A549 treated with Hydrocortisone at 1 μM for 4 hours (cell line): ENCODE measurements at places on chromosomes 7 and 10. TPM values are rescaled to one million over a fixed set of nuclear protein-coding genes. Genes with fewer than 3 reads are reported as not detected.

The KLLN gene
- 0.43 to 0.80 TPM (median 0.56 TPM) in 5 replicates for total RNA-seq

The HMX3 gene
- 0.08 to 0.13 TPM in 2 of 5 replicates, not detected in the others for total RNA-seq

The SEMA3C gene
- 45.2 to 85.7 TPM (median 75.5 TPM) in 5 replicates for total RNA-seq

The MRLN gene
- total RNA-seq: not detected in 5 replicates

The HOXA7 gene
- 4.2 to 5.2 TPM (median 4.8 TPM) in 5 replicates for total RNA-seq

The VIPR2 gene
- 0.02 to 0.06 TPM (median 0.04 TPM) in 4 of 5 replicates, not detected in the other for total RNA-seq

The ABCB8 gene
- 40.2 to 49.4 TPM (median 46.1 TPM) in 5 replicates for total RNA-seq

The GPRIN2 gene
- total RNA-seq: 27.8 to 43.2 TPM (median 36.3 TPM) in 5 replicates

The TAS2R4 gene
- total RNA-seq: 0.06 to 0.18 TPM (median 0.10 TPM) in 5 replicates

The GNAT3 gene
- not detected in 5 replicates for total RNA-seq

The LRRC17 gene
- total RNA-seq: 0.12 TPM in 1 of 5 replicates, not detected in the others

The ATAD1 gene
- total RNA-seq: 34.3 to 56.6 TPM (median 43.6 TPM) in 5 replicates

The STOX1 gene
- 0.53 to 0.82 TPM (median 0.70 TPM) in 5 replicates for total RNA-seq

The SPDYE6 gene
- not detected in 5 replicates for total RNA-seq

The ZNF853 gene
- total RNA-seq: 1.7 to 2.7 TPM (median 2.4 TPM) in 5 replicates

The MSMB gene
- total RNA-seq: 0.29 to 0.42 TPM (median 0.31 TPM) in 3 of 5 replicates, not detected in the others

The NRBF2 gene
- 19.1 to 23.6 TPM (median 20.6 TPM) in 5 replicates for total RNA-seq

The SEPTIN14 gene
- not detected in 5 replicates for total RNA-seq

The WDR37 gene
- 7.9 to 9.1 TPM (median 8.4 TPM) in 5 replicates for total RNA-seq

The MKI67 gene
- 57.6 to 86.2 TPM (median 60.4 TPM) in 5 replicates for total RNA-seq

The SLC13A1 gene
- not detected in 5 replicates for total RNA-seq

The SCIN gene
- total RNA-seq: 0.28 to 0.44 TPM (median 0.36 TPM) in 5 replicates

The CPXM2 gene
- total RNA-seq: not detected in 5 replicates

The CFAP69 gene
- 1.4 to 2.0 TPM (median 1.7 TPM) in 5 replicates for total RNA-seq

The ALDH18A1 gene
- 45.4 to 56.8 TPM (median 46.6 TPM) in 5 replicates for total RNA-seq

The CALCR gene
- total RNA-seq: not detected in 5 replicates

The IFIT1B gene
- not detected in 5 replicates for total RNA-seq

The SPOCK2 gene
- 0.29 to 0.53 TPM (median 0.37 TPM) in 5 replicates for total RNA-seq

The IFIT2 gene
- 1.4 to 2.7 TPM (median 2.0 TPM) in 5 replicates for total RNA-seq

The NAMPT gene
- 110 to 204 TPM (median 125 TPM) in 5 replicates for total RNA-seq

The ZNF277 gene
- 10.5 to 20.1 TPM (median 13.3 TPM) in 5 replicates for total RNA-seq

The CDK13 gene
- total RNA-seq: 19.3 to 24.5 TPM (median 20.1 TPM) in 5 replicates

The TRPV5 gene
- total RNA-seq: not detected in 5 replicates

The CDK5 gene
- 29.7 to 32.8 TPM (median 32.5 TPM) in 5 replicates for total RNA-seq

The ITPRID1 gene
- not detected in 5 replicates for total RNA-seq

The RFC2 gene
- 52.4 to 62.4 TPM (median 54.2 TPM) in 5 replicates for total RNA-seq
